ENCODE measurements at places on chromosomes 2 and 18.

DNA sequence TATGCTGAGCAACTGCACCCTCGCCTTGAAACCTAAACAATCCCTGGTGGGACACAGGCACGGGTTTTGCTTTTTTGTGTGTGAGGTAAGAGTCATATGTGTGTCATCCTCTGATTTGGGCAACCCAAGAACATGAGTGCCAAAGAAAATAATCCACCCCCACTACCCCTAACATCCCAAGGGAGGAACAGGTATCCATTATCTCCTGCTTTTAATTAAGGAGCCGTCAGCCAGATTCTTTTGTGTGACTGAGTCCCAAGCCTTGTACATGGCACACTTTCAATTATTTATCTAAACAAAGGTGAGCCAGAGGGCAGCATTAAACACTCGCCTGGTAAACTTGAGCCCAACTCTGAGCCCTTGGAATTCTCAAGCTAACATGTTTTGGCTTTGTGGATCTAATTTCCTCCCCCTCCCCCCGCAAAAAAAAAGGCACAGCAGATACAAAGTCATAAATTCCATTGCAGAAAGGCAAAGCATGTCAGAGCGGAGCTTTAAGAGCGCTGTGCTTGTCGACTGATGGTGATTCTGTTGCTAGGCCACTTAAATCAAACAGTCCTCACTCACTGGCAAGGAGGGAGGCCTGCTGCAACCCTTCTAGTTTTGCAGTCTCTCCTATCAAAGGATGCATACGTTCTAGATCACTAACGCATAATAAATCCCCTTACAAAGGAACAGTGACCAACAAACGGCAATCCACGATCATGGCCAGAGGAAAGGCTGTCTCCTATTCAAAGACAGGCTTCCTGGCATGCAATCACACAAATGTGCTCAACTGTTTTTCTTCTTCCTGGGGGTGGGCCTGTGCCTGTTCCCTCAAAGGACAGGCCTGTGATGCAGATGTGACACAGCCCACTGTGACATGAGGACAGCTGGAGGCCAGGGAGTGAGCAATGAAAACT is 143.5 kb upstream of the LMAN1 start:
- DNase-seq = no peak

DNA sequence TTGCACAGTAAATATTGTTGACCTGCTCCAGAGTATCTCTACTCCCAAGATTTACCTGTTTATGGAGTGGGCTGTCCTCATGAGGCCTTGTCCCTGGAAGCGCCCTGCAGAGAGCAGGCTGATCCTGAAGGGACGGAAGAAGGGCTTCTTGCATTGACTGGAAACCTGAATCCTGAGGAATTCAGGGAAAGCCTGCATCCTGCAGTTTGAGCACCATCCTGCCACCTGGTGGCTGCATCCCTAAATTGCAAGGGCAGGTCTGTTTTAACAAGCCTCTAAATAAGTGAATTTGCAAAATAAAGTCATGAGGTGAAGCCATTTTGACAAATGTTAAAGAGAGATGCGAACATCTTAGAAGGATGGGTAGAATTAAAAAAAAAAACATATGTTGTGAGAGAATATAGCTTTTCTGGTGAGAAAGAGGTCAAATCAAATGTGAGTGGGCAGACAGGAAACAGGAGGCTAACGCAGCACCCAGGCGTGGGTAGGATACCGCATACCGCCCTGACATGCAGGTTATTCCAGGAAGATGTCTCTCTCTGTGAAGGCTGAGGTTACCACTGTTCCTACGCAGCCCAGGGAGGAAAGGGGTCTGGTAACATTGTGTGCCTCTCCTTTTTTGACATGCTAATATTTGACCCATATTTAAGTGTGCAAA is 754.9 kb downstream of the RNF144A start:
- DNase-seq = no peak

DNA sequence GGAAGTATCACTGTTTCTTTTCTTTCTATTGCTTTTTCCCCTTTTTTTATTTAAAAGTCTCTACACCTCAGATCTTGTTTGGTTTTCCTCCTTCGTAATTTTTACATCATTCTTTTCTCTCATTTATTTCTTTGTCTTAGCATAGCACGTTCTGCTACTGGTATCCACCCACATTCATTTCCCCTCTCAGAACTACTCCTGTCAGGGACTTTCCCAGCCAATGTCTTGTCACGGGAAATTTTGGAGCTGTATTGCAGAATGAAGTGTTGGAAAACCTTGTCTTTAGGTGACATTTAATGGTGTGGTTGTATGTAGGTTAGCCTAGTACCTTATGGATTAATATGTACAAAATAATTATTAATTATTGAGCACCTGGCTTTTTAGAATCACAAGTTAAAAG is 34.0 kb downstream of the TTLL4 start:
- DNase-seq = no peak

GRCh38 chr2:146870691-146871090 is 974.1 kb upstream of the ACVR2A start:
- DNase-seq = no peak

GRCh38 chr18:24990671-24991134 is 361.3 kb downstream of the ZNF521 start:
- DNase-seq = no peak

- DNase-seq = no peak
Observed at GRCh38 chr2:184091456-184091855, 506.9 kb upstream of the ZNF804A start.

- DNase-seq = no peak
Observed at GRCh38 chr2:111200333-111200881, 79.7 kb downstream of the BCL2L11 start.

DNA sequence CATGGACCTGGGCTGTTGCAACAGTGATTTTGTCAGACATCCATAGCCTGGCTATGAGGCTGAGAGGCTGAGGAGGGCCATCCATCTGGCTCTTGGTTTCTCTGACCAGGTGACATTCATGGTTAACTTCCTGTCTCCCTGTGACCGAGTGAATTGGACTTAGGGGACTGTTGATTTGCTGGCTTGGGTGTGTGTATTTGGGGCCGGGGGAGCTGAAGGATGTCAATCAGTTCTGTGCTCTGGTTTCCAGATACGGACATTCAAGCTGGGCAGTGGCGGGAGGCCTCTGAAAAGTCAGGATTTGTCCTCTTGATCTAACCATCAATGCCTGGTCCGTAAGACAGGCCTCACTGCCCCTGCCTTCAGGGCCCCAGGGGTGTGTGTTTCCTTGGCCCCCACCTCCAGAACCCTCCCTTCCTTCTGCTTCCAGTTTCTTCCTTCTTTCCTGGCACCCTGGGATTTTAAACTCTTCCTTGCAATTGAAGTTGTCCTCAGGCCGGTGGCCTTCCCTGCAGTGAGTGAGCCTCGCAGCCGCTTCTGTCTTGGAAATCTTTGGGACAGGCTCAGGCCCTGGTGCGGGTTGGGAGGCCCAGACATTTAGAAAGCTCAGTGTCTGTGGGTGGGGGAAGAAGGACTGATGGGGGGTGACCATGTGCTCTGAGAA is 54.7 kb upstream of the HAAO start:
- DNase-seq = no peak

- no peak for DNase-seq
Observed at GRCh38 chr2:43818761-43819160, 19.9 kb downstream of the ABCG5 start.

DNA sequence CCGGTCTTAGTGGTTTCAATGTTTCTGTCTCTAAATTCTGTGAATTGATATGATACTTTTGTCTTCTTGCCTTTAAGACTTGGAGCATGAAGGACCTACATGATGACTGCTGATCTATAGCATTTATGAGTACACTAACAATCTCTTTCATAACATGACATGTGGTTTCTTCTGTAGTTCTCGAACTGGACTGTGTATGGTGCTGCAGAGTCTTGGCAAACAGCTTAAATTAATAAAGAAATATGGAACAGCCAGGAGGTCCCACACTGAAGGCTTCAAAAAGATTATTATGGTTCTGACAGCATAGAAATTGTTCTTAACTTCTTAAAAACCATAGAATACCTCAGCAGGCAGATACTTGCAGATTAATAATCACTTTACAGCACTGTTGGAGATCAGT is 145.0 kb downstream of the DCC start:
- DNase-seq = no peak

DNA sequence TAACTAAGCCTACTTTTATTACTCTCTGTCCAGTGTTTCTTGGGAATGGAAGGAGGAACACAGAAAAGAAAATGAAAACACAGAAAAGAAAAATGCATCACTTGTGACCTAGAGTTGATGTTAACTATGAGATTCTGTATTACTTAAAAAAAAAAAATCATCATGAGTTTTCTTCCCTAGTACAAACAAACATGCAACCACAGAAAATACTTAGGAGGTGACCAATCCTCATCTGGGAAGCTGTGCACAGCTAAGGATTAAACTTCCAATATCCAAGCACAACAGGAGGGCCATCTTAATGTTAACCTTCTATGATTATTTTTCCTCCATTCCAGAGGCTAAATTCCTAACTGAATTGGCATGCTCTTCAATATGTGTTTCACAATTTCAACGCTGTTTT is 1140.4 kb downstream of the LRP1B start:
- DNase-seq = no peak

GRCh38 chr2:181467966-181468707 is 11.0 kb downstream of the ITGA4 start:
- DNase-seq = no peak

DNA sequence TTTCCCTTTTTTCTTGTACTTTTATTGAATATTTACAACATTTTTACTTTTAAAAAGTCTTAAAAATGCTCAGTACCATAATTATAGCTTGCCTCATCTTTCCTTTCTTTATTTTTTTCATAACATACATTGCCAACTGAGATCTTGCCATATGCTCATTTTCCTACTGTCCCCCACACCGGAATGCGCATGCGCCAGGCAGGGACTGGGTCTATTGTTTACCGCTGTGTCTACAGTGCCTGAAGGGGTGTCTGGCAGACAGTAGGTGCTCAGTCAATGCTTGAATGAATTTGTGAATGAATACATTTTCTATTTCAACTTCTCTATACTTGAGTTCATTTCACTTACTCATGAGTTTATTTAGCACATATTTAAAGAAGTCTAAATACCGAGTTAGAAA is 158.0 kb downstream of the CYP26B1 start:
- DNase-seq = no peak

- no peak for DNase-seq
Observed at GRCh38 chr2:130258356-130258755, 60.1 kb upstream of the TUBA3E start.

DNA sequence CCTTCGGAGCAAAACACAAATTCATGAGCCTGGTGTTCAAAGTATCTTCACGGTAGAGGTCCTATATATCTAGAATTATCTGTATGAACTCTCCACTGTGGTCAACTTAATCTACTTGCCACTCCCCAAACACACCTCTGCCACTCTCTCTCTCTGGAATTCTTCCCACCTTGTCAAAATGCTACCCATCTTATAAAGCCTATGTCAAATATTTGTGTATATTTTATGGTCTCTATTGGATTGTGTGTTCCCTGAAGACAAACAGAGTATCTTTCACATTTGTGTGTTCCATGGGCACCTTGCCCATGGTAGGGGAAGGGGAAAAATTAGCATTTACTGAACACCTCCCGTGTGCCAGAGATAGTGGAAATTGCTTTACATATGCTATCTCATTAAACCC is 83.2 kb upstream of the ATL2 start:
- DNase-seq = no peak

DNA sequence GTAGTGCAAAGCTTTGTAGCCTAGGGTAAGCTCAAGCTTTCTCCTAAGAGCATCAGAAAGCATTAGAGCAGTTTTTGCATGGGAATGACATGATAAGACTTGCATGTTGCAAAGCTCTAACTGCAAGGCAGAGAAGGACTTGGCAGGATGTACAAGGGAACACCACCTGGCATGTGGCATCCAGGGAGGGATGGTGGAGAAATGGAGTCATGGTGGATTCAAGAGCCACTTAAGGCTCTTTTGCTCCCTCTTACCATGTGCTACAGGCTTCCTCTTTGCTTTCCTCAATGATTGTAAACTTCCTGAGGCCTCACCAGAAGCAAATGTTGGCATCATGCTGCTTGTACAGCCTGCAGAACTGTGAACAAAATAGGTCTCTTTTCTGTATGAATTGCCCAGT is 266.0 kb downstream of the GLI2 start:
- no peak for DNase-seq

GRCh38 chr18:67496469-67496868 is 20.1 kb downstream of the DSEL start:
- no peak for DNase-seq

- no peak for DNase-seq
Observed at GRCh38 chr18:48798334-48799245, 152.2 kb downstream of the SMAD7 start.

GRCh38 chr2:220569112-220569897 is 941.9 kb downstream of the SLC4A3 start:
- DNase-seq = no peak

- DNase-seq = no peak
Observed at GRCh38 chr18:58851856-58852255, 12.8 kb upstream of the ZNF532 start.

GRCh38 chr2:164841719-164842623 is at the start of gene COBLL1:
COBLL1 (minus strand) TSS chr2:164841823; CDS start chr2:164841196, 627 bp downstream.
- no peak for DNase-seq

- DNase-seq = no peak
Observed at GRCh38 chr18:49364821-49365220, 95.6 kb downstream of the DYM start.

DNA sequence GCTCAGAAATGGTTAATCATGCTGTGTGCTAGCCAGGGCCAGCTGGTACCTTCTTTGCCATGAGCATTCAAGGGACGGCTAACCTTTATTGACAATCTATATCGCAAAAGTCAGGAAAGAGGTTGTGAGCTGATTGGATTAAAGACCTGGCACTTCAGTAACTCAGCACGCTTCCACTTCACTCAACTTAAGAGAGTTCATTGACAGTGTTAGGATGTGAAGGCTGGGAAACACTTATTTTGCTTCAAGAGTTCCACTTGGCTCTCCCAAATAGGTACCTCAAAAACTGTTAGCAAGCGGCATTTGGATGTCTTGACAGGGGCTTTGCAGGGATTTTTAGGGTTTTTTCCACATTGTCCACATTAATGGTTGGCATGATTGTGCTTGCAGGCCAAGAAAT is 25.1 kb upstream of the TXNDC2 start:
- DNase-seq = no peak

- no peak for DNase-seq
Observed at GRCh38 chr2:239910851-239911640, 114.1 kb downstream of the NDUFA10 start.

DNA sequence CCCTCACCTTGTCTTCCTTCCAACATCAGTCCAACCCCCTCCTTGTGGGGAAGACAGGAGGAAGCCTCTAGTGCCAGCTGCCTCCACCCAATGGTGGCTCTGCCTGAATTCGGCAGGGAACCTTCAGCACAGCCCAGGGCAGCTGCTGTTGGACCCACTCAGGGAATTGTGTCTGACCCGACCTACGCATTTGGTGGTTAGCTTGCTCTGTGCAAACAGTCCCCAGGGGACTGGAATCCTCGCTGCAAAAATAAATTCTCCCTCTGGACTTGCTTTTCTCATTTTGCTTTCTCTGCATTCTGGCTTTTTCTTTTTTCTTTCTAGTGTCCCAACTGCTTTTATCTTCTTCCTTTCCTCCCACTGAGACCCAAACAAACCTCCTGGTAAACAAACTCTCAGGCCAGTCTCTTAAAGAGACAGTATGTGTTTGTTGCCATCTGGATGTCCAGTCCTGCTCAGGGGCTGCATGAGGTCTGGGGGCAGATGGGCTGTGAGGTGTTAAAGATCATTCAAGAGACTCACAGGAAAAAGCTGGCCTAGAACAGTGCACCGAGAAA is 137.7 kb upstream of the HAAO start:
- DNase-seq = no peak

GRCh38 chr18:53843113-53843760 is 381.2 kb downstream of the MBD2 start:
- DNase-seq = no peak

GRCh38 chr2:195304310-195304709 is 352.7 kb upstream of the SLC39A10 start:
- no peak for DNase-seq

Data from cortex of kidney (tissue), 1 donor.